ENCODE measurements at places on chromosomes 16 and 17.

DNA sequence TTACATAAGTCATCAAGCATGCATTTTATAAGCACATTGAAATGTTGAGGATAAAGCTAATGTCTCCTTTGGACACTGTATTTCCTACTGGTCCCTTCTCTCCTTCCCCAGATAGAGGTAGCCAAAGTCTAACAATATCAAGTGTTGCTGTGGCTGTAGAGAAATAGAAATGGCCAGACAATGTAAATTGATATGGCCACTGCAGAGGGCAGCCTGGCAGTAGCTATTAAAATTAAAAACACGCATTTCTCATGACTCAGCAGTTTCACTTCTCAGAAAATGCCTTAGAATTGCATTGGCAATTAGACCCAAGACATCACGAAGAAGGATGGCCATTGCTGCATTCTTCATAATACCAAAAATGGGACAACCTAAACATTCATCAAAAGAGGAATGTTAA is 46.8 kb upstream of the MRTFB start:
- DNase-seq, result peak; percentile 38

- DNase-seq, result no peak
Observed at GRCh38 chr16:57608462-57609113, 19.8 kb upstream of the ADGRG1 start.

GRCh38 chr17:76561799-76562268 is 22.0 kb downstream of the PRCD start:
- no peak for DNase-seq

GRCh38 chr17:50598487-50598886 is 36.2 kb upstream of the ABCC3 start:
- no peak for DNase-seq

DNA sequence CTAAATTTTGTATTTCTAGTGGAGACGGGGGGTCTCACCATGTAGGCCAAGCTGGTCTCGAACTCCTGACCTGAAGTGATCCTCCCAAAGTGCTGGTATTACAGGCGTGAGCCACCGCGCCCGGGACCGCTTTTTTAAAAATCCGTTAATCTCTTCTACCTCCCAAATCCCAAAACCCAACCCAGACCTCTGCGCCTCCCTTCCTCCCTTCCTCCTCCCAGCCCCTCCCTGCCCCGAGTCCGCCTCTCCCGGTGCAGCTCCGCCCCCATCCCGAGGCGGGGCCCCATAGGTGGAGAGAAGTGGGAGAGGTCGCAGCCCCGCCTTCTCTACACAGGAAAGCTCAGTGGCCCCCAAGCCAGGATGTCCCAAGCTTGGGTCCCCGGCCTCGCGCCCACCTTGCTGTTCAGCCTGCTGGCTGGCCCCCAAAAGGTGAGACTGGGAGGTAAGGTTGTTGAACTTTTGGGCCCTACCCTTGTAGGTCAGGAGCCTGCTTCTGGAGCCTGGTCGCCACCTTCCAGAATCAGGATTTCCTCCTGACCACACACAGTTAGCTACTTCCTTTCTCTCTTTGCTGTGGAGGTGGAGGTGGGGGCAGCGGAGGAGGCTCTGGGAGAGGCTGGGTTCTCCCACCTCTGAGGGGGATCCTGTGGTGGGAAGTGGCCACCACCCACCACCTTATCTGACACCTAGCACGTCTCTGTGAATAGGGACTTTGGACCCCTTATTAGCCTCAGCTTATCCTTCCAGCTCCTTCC is at the start of gene TMEM92:
Gene TMEM92, plus strand, starts transcription at position 325 of the 755 bp plus-strand sequence. Its CDS starts 36 bp downstream, at position 361.
- DNase-seq, result peak; percentile 19

DNA sequence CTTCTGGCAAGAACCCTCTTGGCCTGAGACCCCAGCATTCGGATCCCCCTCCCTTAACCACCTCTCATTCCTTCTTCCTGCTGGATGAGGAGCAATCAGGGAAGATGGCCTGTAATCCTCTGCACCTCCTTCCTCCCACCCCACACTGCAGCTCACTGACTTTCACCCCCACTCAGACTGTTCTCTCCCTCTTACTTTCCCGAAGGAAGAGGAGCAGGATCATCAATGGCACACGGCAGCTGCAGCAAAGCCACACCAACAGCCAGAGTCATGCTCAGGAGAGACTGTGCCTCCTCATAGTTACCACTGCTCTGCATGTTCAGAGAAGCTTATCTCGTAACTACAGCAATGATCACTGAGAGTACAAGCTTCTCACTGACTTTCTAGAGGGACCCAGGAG is 10.1 kb upstream of the TMEM101 start:
- no peak for DNase-seq

DNA sequence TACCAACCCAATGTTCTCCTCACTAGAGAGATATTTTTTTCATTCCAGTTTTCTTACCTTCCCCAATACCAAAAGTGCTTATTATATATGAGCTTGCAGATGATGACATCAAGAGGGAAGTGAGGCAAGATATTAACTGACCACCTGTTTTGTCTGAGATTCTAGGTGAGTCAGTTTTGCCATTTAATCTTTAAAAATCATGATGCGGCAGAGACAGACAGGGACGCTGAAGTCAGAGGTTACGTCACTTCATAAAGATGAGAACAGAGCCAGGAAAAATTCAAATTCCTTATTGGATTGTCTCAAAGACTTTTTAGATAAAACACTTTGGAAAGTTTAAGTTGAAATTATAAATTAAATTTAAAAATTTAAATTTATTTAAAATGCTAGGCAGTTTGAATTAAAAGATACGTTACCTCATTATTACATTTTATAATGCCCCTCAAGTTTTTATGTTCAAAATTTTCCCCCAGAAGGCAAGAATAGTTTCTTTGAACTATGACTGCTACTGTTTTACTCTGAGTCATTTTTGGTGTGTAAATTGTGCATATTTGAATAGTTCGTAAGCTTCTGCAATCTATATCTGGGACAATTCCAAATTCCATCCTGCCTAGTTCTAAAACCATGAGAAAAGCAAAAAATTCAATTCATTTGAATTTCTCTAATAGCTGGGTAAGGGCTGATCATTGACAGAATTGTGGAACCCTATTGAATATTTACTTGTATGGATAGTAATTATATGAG is 839.6 kb upstream of the GOT2 start:
- DNase-seq, result no peak

DNA sequence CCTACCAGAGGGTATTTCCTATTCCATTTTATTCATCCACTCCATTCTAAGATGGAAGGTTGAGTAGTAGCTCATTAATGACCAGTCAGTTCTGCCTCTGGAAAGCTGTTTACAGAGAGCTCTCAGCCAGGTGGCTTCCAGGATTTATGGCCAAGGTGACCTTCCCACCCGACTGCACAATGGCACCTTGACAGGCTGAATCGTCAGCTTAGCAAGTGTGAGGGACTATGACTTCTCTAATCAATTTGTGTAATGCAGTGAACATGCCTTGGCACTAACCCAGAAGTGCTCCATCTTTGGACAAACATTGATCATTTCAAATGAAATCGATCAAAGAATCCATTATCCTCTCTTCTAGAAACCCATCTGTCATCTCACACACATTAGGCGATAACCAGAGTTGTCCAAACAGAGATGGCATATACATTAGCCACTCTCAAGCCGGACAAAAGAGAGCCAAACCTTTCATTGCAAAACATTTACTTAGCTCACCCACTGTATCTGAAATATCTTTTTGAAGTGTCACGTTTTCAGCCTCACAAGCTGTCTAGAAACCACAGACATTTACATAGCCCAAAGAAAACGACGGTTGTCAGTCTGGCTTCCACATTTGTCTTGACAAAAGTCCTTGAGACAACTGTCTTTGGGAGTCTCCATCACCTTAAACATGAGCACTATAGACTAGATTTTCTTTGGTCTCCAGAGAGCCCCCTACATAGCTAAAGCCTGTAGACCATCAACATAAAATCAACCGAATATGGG is 35.6 kb downstream of the CLEC3A start:
- DNase-seq, result no peak

DNA sequence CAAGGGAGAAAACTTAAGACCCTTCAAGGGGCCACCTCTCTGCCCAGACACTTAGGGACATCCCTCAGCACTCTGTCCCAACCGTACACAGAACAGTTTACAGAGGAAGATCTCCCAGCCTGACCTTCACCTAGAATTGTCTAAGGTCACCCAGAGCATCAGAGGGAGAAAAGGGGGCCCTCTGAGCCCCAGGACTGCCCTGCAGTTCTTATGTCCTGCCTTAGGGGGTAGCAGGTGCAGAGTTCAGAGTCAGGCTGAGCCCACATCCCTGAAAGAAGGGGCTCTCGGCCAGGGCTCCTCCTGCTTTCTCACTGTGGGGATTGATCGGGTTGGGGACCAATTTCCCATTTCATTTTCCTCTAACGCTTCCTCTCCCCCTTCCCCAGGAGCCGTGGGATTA is 15.4 kb downstream of the CA4 start:
- DNase-seq, result no peak

DNA sequence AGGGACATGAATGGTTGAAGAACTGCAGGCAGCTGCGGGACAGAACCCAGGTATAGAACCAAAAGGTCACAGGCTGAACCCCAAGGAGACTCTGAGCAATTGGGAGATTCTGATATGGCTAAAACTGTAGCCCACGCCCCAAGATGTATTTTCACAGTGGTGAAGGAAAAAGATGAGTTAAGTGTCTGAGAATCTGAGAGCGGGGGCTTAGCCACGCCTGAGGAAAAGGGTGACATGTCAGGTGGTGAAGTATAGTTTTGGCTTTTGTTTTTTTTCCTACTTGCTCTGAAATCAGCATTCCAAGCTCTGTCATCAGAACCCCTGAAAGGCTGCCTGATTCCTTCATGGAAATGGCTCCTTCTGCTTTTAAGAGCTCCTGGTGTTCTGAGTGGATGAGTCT is 73.3 kb downstream of the AKAP1 start:
- no peak for DNase-seq

GRCh38 chr17:29212681-29213121 is 32.5 kb upstream of the MYO18A start:
- no peak for DNase-seq

DNA sequence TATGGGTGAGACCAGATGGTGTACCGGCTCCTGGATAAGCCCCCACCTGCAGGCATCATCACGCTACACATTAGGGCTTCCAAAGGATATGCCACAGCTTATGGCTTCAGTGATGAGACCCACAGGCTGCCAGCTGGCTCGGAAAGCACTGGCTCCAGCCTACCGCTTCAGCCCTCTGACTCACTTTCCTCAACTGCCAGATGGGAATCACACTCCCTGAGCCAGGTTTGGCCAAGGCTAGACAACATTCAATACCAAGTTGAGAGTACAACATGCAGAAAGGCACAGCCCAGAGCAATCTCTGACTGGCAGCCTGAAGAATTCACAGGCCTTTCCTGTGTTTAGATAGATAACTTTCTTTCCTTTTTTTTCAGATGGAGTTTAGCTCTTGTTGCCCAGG is 10.3 kb downstream of the CENPV start:
- no peak for DNase-seq

DNA sequence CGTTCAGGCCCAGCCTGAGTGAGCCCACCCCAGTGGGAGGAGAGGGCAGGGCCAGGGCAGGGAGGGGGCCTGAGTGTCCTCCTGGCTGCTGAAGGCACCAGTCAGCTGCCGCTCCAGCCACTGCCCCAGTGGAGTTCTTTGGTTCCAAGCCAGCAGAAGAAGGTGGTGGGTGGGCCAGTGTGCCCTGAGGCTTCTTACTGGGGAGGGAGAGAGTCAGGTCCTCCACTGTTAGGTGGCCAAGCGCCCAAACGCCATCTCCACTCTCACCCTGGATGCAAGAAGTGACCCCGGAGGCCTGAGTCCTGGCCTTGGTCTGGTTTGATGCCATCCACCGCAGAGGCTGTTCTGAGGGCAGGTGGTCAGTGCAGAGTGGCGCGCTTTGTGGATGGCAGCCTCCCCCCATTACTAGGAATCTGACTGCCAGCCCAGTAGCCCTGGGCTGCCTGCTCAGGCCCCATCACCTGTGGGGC is 2.2 kb downstream of the RNF213 start:
- no peak for DNase-seq

- no peak for DNase-seq
Observed at GRCh38 chr16:55018881-55019280, 88.2 kb downstream of the IRX5 start.

DNA sequence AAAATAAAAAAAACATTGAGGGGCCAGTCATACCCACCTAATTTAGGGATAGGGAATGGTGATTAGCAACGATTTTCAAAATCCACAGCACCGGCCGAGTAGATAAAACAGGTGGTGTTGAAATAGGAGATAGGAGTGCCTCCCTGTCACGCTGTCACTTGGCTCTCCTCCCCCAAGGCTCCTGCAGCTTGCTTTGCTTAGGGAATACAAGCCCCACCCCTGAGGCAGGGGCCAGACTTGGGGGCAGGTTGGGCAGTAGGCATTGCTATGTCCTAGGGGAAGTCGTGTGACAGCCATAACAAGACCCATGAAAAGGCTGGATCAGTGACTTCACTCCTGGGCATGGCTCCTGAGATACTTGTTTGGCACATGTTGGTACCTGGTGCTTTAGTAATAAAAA is 25.8 kb downstream of the POLR2A start:
- no peak for DNase-seq

GRCh38 chr16:30485818-30486436 is 13.4 kb downstream of the ITGAL start:
- no peak for DNase-seq

- no peak for DNase-seq
Observed at GRCh38 chr17:3808701-3809100, 7.7 kb upstream of the ITGAE start.

DNA sequence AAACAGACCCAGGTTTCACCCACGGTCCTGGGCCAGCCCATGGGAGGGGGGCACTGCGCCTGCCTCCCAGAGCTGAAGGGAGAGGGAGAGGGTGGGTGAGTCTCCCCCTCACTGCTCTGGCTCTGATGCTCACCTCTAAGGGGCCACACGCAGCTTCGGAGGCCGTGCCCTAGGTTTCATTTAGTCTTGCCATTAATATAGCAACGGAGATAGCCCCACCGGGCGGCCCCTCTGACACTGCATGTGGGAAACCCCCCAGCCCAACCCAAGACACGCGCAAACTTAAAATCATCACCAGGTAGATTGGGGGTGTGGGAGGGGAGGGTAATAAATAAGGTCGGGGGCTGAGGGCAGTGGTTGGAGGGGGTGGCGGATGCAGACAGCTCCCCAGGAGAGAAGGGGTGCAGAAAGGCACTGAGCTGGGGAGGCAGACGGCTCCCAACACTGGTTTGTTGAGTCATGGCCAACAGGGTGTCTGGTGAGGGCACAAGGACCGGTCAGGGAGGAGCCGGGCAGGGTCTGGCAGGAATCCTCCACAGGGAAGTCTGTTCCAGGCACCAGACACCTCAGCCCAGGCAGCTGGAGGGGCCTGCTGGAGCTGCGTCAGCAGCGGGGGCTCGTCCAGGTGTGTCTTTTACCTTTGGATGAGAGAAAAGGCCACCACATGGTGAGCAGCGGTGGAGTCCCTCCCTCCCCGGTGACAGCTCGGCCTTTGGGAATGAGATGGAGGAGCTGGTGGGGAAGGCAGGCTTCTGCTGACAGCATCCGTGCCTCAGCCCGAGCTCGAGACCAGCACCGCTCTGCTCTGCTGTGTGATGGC is 32.0 kb upstream of the DOC2B start:
- no peak for DNase-seq
